ENCODE measurements at places on chromosomes 6 and 20.

GRCh38 chr20:4134355-4134834 is 119.0 kb upstream of the RNF24 start:
- no peak overlapping the region for H3K4me3 ChIP-seq
- no peak for DNase-seq
- H3K27ac ChIP-seq = no peak overlapping the region

DNA sequence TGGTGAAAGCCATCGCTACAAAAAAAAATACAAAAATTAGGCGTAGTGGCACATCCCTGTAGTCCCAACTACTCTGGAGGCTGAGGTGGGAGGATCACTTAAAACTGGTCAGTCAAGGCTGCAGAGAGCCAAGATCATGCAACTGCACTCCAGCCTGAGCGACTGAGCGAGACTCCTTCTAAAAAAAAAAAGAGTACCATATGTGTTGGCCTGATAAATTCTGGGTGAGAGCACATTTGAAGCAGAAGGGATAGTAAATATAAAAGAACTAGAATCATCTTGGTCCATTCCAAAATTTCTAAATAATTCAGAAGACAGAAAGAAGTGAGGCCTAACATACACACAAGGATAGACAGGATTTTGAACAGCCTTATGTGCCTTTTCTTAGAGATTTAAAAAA is 2.2 kb downstream of the IBTK start:
- no peaks in the 10 kb centered on the region for H3K27me3 ChIP-seq
- peak overlapping the region; percentile 38 for H3K27ac ChIP-seq
- peak overlapping the region; percentile 90 for H3K4me3 ChIP-seq
- H3K36me3 ChIP-seq = peaks cover 15% of the 10 kb centered on the region
- DNase-seq = no peak

DNA sequence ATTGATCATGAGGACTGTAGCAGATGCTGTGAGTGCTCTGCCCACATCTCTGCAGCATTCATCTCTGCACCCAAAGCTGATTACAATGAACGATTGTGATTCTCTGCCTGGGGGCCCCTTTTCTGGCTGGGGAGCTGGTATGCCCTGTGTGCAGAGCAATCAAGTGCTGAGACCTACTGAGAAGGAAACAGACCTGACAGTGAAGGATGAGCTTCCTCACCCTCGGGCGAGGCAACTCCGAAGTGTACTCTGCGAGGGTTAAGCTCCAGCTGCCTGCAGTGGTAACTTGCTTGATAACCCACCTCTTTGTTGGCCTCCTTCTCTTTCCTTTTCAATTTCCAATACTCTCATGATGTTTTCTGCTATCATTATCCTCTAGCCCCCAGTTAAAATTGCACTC is 289.7 kb upstream of the RNF24 start:
- no peaks in the 10 kb centered on the region for H3K36me3 ChIP-seq
- H3K4me3 ChIP-seq = no peak overlapping the region
- H3K27ac ChIP-seq = no peak overlapping the region
- H3K4me1 ChIP-seq = peaks cover 16% of the 10 kb centered on the region
- no peaks in the 10 kb centered on the region for H3K27me3 ChIP-seq

GRCh38 chr6:36252005-36252404 is 17.9 kb upstream of the PNPLA1 start:
- no peak overlapping the region for H3K27ac ChIP-seq
- no peaks in the 10 kb centered on the region for H3K36me3 ChIP-seq
- H3K4me1 ChIP-seq = no peaks in the 10 kb centered on the region
- no peaks in the 10 kb centered on the region for H3K27me3 ChIP-seq

- DNase-seq = no peak
- no peak overlapping the region for H3K27ac ChIP-seq
- H3K4me3 ChIP-seq = no peak overlapping the region
- H3K4me1 ChIP-seq = no peaks in the 10 kb centered on the region
- no peaks in the 10 kb centered on the region for H3K27me3 ChIP-seq
These were observed 125.7 kb upstream of the ARID1B start for GRCh38 chr6:156651486-156651885.
